ENCODE measurements at places on chromosomes 5 and 9.

GRCh38 chr5:32020946-32021345 lies 153.2 kb downstream of the GOLPH3 start:
- no peak for DNase-seq

DNA sequence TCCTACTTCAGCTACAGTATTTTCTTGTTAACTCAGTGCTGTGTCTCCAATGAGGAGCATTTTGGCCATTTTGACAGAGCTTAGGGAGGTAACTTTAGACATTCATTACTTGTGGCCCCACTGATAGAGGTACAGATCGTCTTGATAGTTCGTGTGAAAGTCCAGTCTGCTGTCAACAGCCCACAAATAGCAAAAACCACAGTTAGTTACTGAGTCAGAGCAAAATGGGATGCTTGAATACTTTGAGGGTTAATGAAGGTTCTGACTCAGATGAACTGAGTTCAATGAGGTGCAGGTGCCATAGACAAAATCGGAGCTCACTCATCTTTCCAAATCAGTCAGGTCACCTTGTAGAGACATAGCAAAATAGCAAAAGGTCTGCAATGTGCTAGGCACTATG lies 163.1 kb upstream of the TLE4 start:
- DNase-seq = no peak

- no peak for DNase-seq
Observed at GRCh38 chr5:178996156-178996555, 1.0 kb upstream of the GRM6 start.

GRCh38 chr9:29245351-29245750 lies 1672.1 kb upstream of the C9orf72 start:
- DNase-seq = no peak

DNA sequence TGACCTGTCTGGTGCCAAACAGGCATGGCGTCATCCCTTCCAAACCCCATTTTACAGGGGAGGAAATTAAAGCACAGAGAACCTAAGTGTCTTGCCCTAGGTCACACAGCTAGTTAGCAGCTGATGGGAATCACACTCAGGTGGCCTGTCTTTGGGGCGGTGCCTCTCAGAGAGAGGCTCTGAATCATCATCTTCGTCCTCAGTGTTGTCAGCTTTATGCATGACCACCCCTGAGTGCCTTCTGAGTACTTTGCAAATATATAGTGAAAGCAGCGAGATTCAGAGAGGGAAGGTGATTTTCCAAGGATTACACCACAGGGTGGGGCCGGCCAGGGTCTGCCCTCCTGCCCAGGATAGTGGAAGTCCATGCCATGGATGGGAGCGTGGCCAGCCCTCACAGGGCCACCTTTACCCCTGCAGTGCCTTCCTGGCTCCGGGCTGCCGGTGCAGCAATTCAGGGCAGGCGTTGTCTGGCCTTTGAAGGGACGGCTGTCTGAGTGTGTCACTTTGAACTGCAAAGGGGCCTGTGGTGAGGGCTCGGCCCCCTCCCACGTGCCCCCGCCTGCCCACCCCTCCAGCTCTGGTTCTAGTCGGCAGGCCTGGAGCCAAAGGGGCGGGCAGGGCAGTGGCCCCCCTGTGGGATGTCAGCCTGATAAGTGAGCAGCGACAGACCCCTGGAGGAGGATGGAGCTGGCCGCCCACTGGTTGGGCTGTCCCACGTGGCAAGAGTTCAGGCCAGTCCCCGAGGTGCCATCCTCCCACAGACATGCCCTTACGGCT lies 16.9 kb downstream of the LMX1B start:
- DNase-seq = no peak

- DNase-seq = no peak
Observed at GRCh38 chr9:77451507-77451906, 196.6 kb downstream of the GNA14 start.

- no peak for DNase-seq
Observed at GRCh38 chr5:8213701-8214240, 344.8 kb downstream of the MTRR start.

GRCh38 chr5:124514956-124515355 lies 231.5 kb downstream of the ZNF608 start:
- no peak for DNase-seq

DNA sequence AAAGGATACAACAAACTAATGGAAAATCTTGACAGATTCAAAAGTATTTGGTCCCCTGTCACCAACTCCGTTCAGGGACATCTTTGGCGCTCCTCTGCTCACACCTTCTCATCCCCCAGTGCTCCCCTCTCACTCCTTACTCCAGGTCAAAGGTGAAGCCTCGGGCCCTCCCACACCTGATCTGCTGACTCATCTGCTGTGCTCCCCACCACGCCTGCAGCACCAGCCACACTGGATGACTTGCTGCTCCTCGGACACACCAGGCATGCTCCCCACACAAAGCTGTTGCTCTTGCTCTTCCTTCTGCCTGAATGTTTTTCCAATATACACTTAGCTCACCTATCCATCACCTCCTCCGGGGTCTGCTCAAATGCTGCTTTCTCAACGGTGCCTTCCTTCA lies 123.4 kb downstream of the ESM1 start:
- DNase-seq = no peak

DNA sequence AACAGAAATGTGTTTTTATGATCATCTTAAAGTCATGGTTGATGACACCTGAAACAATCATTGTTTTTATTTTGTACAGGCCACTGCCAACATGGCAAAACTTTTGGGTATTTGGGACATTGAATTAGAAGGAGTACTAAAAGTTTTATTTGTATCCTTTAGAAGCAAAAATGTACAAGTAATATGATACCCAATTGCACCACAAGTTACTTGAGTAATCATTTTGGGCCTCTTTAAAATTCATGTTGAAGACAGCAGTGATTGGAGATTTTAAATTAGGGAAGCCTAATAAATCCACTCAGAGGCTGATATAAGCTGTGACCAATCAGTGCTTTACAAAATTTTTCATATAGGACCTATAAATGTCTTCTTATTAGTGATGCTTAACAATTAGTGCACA lies 212.9 kb downstream of the MARCHF11 start:
- DNase-seq = no peak

DNA sequence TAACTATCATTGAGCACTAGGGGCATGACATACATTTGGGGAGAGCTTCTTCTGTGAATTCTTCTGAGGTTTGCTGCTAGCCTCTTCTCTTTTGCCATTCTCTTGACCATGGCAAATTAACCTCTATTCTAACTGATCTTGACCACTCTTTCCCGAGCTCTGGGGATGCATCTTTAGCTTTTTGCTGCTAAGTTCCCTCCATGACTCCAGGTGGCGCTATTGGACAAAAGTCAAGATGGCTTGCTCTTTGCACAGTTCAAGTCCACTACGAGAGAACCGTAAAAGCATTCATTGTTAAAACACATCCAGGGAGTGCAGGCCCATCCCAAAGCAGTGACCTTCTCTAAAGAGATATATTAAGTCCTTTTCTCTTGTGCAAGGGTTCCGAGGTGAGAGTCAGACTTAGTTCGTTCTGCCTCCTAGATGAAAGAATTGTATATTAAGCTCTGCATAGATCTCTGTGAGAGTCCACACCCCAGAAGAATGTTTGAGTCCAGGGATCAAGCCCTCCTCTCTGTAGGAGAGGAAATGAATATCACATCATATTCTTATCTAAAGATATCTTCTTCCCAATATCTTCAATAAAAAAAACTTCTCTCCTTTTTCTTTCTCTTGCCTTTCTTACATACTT lies 1152.9 kb upstream of the CDH6 start:
- DNase-seq = no peak

DNA sequence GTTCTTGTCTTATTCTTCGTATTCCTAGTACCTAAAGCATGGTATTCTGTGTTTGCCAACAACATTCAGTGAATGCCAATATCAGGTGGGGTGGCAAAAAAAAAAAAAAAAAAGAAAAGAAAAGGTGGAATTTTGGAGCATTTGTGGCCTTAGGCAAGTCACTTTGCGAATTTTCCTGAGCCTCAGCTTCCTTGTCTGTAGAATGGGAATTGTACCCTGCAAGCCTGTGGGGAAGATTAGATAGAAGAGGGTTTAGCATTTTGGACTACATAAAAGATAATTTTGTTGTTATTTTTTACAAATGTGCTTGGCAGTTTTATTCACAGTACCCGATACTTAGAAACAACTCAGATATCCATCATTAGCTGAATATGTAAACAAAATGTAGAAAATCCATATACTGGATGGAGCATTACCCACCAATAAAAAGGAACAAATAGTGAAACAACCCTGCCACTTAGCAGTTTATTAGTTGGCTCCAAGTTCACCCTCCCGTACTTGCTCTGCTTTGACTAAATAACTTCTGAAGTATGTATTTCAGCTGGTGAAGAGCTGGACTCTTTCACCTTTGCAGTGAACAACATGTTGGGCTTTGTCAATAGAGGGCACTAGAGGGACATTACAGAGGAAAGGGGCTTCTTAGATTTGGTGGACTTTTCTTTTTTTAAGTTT lies 13.6 kb downstream of the UBE2D2 start:
- no peak for DNase-seq

DNA sequence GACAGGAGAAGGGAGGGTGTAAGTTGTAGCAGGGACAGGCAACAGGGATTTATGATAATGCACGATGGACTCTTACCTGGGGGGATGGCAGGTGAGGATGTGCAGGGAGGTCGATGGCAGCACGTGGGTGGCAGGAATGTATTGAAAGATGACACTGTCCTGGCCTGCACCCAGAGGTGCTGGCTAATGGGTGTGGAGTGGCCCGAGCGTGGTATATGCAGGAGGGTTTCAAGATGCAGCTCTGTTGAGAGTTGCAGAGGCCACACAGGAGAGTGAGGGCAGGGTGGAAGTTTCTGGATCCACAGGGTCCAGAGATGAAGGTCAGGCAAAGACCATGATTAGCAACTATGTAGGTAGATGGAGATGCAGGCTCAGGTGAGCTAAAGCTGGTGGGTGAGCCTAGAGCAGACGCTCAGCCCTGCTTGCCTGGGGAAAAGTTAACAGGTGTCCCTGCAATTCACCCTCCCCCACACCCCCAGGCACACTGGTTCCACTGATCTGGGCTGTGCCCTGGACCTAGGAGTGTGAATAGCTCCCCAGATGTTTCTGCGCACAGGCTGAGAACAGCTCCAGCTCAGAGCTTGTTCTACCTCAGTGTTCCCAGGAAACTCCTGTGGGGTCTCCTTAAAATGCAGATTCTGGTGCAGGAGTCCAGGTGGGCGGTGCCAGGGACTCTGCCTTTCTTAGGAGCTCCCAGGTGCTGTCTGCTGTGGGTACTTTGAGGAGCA lies 21.5 kb upstream of the S1PR3 start:
- DNase-seq = no peak

GRCh38 chr9:37146410-37146809 lies 26.0 kb downstream of the ZCCHC7 start:
- no peak for DNase-seq

DNA sequence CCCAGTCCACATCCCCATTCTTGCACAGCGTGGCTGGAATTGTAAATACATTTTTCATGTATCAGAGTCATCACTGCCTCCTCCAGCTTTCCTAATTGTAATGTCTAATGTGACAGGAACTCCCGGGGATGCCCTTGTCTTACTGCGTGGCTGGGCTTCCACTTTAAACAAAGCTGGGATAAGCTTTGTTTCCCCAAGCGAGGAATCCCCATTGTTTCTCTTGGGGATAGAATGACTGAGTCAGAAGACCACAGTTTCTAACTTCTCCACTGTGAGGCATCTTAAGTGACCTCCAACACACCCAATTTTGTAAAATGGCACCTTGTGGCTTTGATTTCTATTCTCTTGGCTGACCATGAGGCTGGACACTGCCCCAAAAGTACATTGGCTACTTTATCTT lies 22.4 kb downstream of the ARPC5L start:
- no peak for DNase-seq

- no peak for DNase-seq
Observed at GRCh38 chr9:134653259-134654009, 11.8 kb downstream of the COL5A1 start.

- peak; percentile 66 for DNase-seq
Observed at GRCh38 chr9:71783120-71783523, 14.8 kb upstream of the CEMIP2 start.

DNA sequence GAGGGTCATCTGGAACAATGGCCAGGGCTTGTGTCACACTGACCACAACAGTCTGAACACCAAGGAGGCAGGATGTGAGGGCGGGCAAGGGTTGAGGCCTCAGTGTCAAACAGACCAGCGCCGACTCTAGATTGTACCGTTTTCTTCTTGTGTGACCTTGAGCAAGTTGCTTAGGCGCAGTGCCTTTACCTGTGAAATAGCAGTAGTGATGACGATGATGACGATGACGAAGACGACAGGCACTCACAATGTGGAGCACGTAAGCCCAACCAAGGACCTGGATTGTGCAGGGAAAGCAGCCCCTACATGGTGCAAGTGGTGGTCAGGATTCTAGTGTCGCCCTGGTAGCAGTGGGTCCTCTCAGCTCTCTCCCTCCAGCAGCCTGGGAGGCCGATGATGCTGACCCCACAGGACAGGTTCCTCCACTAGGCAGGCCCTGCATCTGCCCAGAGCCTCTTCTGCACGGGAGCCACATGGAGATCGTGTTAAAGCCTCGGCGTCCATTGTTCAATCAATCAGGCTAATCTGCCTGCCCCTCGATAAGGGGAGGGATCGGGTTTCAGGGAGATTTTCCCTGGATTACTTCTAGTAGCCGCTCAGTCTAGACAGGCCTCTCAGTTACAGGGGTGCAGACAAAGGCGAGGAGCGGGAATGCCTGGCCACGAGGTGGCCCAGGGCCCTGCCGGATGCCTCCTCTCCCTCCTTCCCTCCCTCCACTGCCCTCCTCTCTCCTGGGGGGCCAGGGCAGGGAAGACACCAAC lies 91.7 kb downstream of the MACROH2A1 start:
- DNase-seq = no peak

- DNase-seq = no peak
Observed at GRCh38 chr5:72653586-72653985, 146.4 kb upstream of the ZNF366 start.

DNA sequence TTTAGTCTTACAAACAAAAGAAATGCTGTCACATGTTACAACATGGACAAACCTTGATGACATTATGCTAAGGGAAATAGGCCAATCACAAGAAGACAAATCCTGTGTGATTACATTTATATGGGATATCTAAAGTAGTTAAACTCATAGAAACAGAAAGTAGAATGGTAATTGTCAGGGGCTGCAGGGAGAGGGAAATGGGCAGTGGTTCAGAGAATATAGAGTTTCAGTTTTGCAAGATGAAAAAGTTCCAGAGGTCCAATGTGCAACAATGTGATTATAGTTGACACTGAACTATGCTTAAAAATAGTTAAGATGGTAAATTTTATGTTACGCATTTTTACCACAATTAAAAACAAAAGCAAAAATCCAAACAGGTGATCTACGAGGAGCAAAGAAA lies 265.5 kb downstream of the NDUFS4 start:
- DNase-seq = no peak

DNA sequence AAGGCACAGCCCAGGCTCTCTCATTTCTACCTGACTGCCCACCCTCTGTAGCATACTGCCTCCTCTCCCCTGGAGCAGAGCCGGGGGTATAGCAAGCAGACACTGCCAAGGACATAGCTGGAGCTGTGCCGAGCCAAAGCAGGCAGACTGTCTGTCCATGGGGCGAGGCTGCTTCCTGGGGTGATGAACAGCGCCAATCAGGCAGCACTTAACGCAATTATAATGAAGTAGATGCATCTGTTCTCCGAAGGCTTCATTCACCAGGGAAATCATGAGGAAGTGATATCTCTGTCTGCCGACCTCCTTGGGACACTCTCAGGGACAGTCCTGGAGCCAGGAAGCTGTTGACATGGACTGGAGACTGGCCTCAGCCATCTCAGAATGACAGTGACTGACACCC lies 230.7 kb downstream of the ASTN2 start:
- DNase-seq = no peak
